Keratinocyte (primary cell): ENCODE measurements at places on chromosomes 12 and 14.

DNA sequence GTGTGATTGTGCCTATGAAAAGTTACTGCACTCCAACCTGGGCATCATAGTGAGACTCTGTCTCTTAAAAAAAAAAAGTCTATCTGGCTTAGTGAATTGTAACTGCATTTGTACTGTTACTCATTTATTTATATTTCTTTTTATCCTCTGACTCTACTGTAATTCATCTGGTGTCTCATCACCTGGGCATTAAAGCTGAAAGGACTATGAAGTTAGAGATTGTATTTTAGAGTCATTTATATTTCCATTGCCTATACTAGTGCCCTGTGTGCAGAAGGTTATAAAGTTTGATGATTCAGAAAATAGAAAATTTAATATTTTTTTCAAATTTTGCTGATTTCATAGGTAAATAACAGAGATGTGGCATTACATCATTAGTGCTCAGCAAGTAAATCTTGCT is 30.2 kb downstream of the BICDL1 start:
- no peak for DNase-seq

- DNase-seq: no peak
Measured at GRCh38 chr12:12975322-12976077, 23.5 kb upstream of the GPRC5D start.

DNA sequence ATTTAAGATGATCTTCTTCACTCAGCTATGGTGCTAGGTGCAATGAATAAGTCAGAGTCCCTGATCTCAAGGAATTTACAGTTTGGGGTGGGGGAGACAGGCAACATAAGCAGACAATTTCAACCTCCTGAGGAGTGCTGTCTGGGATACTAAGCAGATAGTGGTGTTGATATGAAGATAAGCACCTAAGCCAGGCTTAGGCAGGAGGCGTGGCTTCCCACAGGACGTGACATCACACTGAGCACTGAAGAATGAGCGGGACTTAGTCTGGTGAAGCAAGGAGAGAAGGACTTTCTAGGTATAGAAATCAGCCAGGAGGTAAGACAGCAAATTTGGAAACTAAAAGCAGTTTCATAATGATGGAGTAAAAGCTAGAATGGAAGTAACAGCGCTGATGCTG is 6.8 kb downstream of the PRPH start:
- DNase-seq: no peak

- DNase-seq: no peak
Measured at GRCh38 chr12:48878548-48878947, 12.9 kb upstream of the RND1 start.

DNA sequence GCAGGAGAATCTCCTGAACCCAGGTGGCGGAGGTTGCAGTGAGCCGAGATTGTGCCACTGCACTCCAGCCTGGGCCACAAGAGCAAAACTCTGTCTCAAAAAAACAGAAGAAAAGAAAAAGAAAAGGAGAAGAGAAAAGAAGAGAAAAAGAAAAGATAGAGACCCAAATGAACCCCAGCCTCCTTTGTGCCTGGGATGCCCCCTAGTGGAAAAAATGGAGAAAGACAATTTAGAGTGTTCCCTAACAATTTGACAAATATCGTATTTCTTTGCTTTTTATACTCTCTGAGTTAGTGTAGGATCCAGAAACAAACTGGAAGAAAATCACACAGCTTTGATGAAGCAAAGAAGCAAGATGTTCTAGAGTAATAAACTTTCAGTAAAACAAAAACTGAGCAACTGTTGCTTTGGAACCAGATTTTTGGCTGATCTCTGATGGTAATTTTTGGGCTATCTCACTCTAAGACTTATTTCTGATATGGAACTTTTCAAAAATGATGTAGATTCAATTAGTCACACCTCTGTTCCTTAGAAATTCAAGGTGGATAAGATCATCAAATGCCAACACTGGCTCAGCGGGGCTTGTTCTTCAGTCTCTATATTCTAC is 18.6 kb upstream of the PRKAB1 start:
- DNase-seq: no peak

DNA sequence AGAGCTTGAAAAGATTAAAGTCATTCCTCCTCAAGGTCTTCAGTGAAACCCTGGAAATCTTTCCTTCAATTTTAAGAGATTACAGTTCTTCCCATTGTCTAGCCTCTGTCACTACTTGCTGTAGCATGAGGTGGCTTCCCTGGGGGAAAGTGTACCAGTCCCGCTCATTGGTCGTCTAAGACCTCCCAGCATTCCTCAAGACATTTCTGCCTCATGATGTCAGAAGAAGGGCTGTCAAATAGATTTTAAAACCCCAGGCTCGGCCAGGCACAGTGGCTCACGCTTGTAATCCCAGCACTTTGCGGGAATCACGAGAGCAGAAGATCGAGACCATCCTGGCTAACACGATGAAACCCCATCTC is 46.7 kb downstream of the SMUG1 start:
- DNase-seq: no peak

DNA sequence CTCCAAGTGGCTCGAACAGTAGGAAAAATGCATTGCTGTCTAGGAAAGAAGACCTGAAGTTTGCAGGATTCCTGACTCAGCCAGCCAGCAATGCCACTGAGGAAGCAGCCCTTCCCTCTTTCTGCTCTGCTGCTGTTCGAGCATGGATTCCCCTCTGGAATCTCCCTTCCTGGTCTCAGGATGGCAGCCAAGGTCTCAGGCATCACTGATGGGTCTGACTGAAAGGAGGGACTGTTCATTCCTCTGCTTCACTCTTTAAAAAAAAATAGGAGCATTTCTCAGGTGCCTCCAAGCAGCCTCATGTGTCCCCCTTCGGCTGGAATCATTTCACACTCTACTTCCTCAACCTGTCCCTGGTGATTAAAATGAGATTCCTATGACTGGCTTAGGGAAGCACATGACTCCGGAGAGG is 62.4 kb downstream of the SLC15A4 start:
- DNase-seq: no peak

- DNase-seq: no peak
Measured at GRCh38 chr12:59603754-59604153, 7.9 kb downstream of the SLC16A7 start.

GRCh38 chr12:33115716-33116115 is 219.1 kb upstream of the PKP2 start:
- DNase-seq: no peak

GRCh38 chr12:106004289-106004688 is 134.5 kb downstream of the NUAK1 start:
- DNase-seq: no peak

DNA sequence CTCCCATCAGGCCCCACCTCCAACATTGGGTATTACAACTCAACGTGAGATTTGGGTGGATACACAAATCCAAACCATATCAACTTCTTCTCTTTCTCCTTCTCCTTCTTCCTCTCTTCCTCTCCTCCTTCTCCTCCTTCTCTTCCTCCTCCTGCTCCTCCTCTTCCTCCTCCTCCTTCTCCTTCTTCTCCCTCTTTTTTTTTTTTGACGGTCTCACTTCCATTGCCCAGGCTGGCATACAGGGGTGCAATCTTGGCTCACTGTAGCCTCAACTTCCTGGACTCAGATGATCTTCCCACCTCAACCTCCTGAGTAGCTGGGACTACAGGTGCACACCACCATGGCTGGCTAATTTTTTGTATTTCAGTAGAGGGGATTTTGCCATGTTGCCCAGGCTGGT is 11.4 kb upstream of the NUBPL start:
- DNase-seq: no peak

DNA sequence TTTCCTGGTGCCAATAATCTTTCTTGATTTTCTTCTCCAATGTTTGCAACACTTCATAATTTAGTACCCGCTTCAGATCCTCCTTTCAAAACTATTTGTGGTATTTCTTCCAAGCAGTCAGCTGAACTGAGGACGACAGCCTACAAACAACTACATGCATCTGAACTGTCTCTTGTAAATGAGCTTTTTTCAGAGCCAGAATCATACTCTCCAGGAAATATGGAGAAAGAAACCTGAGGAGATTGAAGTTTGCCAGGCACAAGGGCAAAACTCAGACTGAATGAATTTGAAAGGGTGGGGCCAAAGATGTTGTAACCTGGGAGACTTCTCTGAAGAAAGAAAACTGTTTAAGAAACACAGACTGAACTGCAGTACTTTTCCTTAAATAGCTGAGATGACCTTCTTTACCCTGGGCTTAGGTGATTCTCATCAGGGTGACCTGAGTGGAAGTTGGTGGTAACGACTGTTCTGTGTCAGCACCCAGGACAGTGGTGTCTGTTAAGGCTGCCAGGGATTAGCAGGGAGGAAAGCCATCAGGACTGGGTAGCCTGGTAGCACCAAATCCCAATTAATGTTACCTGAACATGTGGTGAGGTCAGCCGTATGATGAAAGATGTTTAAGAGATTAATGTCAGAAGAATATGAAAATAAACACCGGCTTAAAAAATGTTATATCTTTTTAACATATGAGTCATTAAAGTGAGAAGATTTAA is 95.0 kb downstream of the TGFB3 start:
- DNase-seq: no peak

- no peak for DNase-seq
Measured at GRCh38 chr14:105255021-105255507, 6.7 kb downstream of the BTBD6 start.

DNA sequence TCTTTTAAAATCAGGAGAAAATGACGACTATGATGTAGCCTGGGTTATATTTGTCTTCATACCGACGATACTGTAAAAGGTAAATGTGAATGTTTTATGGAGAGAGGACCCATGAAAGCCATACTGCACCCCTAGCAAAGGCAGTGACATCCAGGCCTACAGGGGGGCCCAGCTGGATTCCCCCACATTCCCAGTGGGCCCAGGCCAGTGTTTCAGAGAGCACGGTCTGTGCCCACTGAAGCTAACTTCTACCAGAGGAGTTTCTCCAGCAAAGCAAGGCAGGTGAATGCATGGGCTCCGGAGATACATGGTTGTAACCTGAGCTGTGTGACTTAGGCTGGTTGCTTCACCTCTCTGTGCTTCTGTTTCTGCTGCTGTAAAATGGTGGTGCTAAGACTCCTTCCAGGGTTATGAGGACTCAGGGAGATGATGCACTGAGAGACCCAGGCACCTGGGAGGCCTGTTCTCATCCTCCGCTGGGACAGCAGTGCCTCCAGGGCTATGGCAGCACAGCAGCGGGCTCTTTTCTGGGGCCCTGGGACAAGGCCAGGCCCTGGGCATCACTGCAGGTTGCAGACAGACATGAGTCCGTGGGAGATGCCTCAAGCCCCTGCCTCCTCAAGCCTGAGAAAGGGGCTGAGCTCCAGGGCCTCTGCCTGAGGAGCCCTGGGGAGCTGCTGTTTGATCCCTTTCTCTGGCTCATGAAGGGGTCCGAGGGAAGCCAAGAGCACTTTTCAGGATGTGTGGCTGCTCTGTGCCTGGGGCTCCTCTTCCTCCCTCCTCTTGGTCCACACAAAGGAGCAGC is 73.7 kb downstream of the SERPINA3 start:
- no peak for DNase-seq

DNA sequence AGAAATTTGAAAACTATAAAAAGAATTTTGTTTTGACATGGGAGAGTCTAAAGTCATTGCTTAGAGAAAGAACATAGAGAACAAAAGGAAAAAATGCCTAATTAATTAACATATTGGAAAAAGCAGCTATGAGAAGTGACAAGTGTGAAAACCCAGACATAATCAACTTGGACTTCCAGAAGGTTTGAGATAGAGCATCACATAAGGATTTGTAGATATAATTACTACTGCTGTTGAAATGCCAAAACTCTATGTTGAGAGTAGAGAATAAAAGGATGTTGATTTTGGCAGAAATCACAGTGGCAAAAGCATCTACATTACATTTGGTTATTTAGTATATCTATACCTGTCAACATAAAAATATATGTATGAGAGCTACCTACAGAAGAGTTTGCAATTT is 135.1 kb downstream of the SLC41A2 start:
- DNase-seq: no peak

GRCh38 chr12:119229205-119229604 is 50.5 kb downstream of the HSPB8 start:
- DNase-seq: no peak

- DNase-seq: no peak
Measured at GRCh38 chr14:43003845-43004244, 1397.2 kb downstream of the LRFN5 start.

- no peak for DNase-seq
Measured at GRCh38 chr12:50525422-50525821, 20.6 kb downstream of the DIP2B start.

- no peak for DNase-seq
Measured at GRCh38 chr12:57844709-57845477, 1.6 kb downstream of the CTDSP2 start.

- peak; percentile 67 for DNase-seq
Measured at GRCh38 chr12:122721057-122721545, 4.5 kb upstream of the HCAR3 start.

DNA sequence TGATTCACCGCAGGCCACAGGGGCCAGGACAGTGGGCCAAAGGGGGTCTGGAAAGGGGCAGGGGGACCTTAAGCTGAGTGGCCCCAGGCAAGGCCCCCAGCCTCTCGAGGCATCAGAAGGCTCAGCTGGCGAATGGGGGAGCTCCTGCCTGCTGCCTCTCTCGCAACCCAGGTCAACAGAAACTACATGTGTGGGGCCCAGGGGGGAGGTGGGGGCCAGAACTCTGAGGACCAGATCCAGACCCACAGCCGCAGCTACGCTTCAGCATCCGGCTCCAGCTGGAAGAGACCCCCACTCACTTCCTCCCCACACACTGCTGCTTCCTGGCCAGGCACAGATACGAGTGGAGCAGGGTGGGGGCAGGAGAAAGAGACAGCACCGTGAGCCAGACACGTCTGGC is 46.5 kb downstream of the NCOR2 start:
- no peak for DNase-seq

DNA sequence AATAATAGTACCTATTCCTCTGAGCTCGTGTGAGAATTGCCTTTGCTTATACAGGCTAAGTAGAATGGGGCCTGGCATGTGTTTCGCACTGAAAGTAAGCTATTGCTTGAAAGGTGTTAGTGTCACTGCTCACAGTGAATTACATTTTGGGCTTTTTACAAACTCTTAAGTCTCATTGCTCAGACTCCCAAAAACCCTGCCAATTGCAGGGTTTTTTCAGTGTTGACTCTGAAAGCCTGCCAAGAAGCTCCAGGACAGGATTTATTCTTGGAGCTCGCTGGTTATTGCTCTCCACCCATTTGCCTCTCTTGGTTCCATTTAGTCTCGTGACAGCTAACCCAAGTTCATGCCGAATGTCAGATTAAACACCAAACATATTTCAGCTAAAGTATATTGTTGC is 39.8 kb downstream of the NOPCHAP1 start:
- DNase-seq: no peak

GRCh38 chr12:34600592-34601462 is 578.5 kb downstream of the ALG10 start:
- no peak for DNase-seq

DNA sequence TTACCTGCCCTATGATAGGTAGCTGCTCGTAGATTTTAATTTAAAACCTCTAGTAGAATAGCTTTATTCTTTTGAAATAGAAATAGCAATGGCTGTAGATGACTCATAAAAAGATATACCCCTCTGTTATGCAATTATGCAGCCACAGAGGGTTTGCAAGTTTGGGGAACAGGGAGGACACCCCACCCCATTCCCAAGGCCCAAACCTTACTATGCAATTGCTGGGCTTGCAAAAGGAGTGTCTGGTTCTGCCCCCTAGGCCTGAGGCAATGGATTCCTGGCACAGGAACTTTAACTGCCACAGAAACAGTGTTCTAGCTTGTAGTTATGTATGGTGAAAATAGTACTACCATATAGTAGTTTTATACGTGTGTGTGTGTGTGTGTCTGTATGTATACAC is 403.3 kb downstream of the ADAMTS20 start:
- peak; percentile 73 for DNase-seq

GRCh38 chr14:36948157-36948859 is 224.1 kb downstream of the SLC25A21 start:
- DNase-seq: no peak

- no peak for DNase-seq
Measured at GRCh38 chr12:27400856-27401354, 45.6 kb upstream of the SMCO2 start.

- DNase-seq: peak; percentile 25
Measured at GRCh38 chr12:60035835-60036234, 440.0 kb downstream of the SLC16A7 start.
